ENCODE measurements at places on chromosomes 12 and 14.

DNA sequence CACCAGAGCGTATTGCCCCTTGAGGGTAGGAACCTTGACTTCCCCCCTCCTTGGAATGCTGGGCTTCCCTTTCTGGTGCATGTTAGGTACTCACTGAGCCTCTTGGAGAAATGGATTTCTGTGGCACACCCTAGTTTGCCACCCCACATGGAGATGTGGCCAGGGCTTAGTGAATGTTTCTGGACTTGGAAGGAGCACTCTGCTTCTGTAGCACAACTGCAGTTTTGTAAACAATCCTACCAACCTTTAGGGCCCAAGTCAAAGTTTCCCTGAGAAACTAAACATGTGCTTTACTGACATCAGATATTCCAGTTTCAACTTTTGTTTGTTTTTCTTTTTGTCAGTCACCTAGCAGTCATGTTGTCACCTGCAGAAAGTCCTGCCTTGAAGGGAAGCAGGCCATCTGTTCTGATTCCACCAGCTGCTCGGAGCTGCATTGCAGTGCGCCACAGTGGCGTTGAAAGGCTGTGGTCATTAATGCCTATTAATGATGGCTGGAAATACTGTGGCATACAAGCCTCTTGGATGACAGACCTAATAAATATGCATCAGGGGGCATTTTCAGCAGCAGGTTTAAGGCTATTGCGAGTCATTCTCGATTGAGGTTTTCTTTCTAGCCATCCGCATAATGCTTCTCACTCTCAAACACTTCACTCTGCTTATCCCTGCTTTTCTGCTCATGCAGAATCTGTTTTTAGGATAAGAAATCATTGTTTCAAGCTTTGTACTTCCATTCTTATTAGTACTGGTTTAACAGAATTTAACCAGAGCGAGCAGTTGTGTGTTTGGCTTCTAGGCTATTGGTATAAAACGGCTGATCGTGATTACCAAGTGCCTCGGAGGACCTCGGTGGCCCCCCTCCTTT, 7.8 kb downstream of the PELI2 start:
- DNase-seq, result no peak

GRCh38 chr12:26874501-26875296, 41.7 kb upstream of the ITPR2 start:
- no peak for DNase-seq

DNA sequence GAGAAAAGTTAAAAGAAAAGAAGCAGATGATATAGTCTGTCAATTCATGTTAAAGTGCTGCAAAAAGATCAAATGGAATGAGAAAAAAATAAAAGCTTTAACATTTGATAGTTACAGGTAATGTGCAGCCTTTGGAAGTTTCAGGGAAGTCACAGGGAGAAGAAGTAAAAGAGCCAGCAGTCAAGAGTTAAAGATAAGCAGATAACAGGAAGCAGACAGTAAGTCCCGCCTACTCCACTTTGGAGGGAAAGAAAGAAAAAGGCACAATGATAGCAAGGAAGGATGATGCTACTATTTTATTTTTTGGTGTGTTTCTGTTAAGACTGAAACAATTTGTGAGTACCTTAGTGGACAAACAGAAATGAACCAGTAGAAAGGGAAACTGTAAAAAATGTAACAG, 111.1 kb upstream of the KRR1 start:
- no peak for DNase-seq

DNA sequence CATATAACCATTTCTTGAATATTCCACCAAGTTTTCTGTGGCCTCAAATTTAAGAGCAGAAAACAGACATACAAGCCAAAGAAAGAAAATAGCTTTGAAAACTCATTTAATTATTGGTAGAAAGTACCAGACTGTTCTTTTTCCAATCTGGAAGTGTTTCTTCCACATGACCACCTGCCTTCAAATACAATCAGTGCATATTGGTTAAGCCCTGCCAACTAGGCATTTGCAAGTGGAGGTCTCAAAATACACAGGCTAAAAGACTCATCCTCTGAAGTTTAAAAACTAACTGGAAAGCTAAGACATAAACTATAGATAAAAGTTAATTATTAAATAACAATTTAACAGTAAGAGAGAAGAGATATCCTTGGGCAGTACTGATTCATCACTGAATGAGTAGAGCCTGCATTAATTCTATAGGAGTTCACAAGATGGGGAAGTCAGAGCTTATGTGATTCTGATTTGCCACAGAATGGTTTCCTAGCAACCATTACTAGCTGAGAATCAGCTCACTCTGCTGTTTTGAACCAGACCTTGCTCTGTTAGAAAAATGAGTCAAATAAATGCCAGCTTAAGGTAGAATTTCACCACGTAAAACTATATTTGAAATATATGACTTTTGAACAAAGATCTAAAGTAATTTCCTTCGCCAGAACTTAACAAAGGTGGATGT, 433.8 kb downstream of the FUT8 start:
- no peak for DNase-seq

DNA sequence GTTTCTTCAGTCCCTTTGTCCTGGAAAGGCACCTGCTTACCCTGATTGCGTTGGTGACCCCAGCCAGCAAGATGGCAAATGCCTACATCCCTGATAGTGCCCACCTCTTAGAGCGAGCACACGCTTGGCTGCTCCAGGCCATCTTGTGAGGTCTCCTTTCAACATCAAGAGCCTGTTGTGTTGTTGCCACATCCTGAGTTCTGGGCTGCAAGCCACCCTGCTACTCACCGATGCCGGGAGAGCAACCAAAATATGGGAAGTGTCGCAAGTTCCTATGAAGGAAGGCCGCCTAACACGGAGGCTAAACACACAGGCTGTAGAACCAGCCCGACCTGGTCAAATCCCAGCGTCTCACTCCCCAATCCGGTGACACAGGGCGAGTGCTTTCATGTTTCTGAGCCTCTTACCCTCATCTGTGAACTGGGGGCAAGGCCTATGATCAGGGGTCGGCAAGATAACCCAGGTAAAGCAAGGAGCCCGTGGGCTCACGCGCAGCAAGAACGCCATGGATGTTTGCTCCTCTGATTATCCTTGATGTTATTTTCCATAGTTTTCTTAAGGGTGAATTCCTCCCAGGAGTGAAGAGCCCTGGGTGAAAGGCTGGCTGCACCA, 98.4 kb downstream of the LGMN start:
- no peak for DNase-seq

DNA sequence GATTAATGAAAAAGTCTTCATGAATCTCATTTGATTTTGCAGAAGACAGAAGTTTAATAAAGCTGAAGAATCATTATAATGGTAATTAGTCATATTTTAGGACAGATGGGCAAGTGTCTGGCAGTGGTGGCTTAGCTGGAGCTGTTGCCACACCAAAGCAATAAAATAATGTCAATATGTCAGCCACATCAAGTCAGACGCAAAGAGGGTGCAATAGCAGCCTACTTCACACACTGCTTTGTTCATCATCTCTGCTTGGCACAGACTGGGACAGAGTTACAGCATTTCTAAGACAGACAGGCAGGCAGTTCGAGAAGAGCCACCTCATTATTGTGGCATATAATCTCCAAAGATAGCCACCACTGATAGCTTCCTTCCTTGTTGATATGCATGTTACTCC, 16.9 kb upstream of the KRR1 start:
- DNase-seq, result no peak

GRCh38 chr12:1425396-1425729, 169.0 kb downstream of the FBXL14 start:
- no peak for DNase-seq

DNA sequence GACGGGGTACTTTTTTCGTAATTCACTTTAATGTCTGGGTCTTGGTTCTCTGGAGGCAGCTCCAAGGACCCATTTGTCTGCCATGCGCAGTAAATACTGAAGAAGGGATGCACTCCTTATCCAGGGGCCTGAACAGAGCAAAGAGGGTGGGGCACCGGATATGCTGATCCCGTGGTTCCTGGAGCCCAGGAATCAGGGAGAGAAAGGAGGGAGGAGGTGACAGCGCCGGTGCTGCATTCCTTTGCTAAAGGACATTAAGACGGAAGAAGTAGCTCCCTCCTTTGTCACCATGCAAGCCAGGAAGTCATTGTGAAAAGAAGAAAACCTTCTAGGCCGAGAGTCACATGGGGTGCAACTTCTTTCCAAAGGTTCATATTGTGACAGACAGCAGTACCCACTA, 1057.7 kb downstream of the VRK1 start:
- DNase-seq, result no peak

DNA sequence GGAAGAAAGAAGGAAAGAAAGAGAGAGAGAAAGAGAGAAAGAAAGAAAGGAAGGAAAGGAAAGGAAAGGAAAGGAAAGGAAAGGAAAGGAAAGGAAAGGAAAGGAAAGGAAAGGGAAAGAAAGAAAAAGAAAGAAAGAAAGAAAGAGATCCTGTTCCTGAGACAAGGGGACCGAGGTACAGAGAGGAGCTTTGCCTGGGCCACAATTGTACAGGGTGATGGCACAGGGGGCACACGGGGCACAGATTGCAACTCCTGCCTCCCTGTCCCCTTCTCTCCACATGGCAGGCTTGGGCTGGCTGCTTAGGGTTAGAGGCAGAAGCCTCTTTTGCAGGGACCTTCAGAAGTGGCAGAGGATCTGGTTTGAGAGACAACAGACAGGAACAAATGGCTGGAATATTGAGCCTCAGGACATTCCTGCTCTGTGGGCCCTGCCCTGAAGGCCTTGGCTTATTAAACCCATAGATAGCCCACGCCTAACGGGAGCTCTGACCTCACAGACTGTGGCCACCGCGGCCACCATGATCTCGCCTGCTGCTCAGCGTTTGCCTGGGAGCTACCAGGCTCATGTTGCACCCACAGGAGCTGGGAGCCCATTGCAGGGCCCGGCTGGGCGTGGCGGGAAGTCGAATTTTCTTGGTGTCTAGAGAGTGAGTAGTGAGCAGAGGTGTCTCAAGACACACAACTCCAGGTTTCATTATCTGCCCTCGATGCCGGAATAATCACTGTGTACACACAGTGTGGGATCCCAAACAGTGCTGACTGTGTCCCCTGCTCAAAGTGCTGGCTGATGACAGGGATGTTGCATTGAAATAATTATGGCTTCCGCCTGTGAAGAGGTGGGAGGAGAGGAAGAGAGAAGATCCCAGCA, 147.9 kb upstream of the NCOR2 start:
- no peak for DNase-seq

GRCh38 chr14:21106498-21107282, 5.8 kb downstream of the TMEM253 start:
- DNase-seq, result peak; percentile 75

DNA sequence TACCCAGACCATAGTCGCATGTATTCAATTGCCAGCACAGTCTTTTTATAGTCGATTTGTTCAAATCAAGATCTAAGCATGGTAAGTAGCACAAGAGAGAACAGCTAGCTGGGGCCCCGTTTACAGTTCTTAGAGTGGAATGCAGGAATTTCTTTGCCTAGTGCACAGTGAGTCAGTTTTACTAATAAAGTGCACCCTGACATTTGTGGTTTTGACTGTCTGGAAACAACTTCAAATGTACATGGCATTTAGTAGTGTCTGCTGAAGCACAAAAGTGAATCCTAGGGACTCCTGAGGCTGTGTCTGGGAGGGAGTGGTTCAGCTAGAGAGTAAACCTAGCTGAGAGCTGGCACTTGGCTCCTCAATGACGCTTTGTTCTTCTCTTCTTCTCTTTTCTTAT, 64.9 kb downstream of the TMX1 start:
- DNase-seq, result no peak

DNA sequence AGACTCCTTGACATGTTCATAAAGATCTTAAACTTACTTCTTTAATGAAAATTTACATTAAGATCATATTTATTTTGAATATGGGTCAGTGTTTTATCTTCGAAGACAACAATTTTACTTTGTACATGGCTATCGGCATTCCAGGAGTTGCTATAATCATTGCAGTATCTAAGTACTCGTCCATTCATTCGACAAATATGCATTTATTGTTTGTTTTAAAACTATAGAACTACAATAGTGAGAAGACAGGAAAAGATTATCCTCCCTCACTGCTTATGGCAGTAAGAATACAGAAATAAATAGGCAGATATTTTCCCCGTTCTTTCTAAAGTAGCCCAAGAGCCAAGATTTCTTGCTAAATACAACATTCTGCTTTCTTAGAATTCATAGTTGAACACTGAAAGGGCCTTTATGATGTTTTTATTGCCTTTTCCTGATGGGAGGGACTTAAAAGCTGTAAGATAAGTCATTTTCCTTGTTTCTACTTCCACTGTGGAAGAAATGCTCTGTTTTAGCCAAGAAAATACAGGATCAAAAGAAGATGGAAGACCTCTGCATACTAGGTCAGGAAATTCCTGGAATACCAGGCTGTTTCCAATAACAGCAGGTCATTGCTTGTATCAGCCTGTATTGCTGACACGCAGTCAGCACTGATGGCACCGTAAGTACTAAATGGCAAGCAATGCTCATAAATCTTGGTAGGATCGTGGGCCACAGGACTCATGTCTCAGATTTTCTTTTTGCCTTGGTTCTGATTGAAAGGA, 521.0 kb upstream of the ATP2B1 start:
- DNase-seq, result no peak

- DNase-seq, result no peak
Observed at GRCh38 chr14:102591372-102591943, 991 bp upstream of the RCOR1 start.

GRCh38 chr12:28177905-28178304, 12.4 kb upstream of the CCDC91 start:
- DNase-seq, result no peak

GRCh38 chr12:121295116-121295745, 1.3 kb downstream of the CAMKK2 start:
- DNase-seq, result no peak

DNA sequence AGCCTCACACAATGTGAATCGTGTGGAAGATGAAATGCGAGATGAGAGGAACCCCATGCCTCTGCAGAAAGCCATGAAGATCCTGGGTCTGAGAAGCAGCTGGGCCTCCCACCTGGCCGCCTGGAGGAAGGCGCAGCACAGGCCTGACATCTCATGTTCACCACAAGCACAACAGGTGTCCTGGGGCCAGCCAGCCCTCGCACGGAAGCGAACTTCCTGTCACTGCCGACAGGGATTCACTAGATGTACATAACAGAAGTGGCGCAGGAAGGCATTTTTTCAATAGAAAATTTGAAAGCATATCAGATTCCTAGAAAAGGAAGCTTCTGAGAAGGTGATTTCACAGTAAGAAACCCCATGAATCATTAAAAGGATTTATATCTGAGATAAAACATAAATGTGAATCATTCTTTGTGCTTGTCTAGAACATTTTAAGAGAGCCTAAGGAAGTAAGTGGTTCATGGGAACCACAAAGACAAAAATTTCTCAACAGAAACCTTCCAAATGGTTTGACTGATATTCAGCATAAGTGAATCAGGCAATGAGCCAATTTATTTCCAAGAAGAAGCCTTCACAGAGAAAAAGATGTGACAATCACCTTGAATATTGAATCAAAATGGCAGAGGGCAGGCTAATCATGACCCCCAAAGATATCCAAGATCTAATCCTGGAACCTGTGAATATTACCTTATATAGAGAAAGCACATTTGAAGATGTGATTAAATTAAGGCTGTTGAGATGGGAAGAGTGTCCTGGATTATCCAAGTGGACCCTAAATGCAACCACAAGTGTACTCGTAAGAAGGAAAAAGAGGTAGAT, 311.9 kb downstream of the DUSP6 start:
- peak; percentile 60 for DNase-seq
